ENCODE measurements at places on chromosomes 6 and 20.

DNA sequence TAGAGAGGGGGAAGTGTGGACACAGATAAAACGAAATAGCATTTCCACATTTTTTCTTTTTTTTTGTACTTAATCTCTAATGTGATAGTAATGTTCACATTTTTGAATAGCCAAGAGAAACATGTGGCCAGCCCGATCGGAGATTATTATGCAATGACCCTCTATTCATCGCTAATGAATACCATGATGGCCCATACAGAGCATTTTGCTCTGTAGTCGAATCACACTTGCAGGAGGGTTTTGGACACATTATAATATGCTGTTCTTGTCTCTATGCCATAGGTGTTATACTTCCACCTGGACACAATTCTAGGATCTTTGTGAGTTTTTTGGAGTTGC is 60.1 kb downstream of the MTHFD1L start:
- DNase-seq, result no peak

- DNase-seq, result no peak
These were observed 55.6 kb upstream of the CSE1L start for GRCh38 chr20:48990467-48990866.

GRCh38 chr6:43740321-43740960 is 29.6 kb upstream of the VEGFA start:
- no peak for DNase-seq

DNA sequence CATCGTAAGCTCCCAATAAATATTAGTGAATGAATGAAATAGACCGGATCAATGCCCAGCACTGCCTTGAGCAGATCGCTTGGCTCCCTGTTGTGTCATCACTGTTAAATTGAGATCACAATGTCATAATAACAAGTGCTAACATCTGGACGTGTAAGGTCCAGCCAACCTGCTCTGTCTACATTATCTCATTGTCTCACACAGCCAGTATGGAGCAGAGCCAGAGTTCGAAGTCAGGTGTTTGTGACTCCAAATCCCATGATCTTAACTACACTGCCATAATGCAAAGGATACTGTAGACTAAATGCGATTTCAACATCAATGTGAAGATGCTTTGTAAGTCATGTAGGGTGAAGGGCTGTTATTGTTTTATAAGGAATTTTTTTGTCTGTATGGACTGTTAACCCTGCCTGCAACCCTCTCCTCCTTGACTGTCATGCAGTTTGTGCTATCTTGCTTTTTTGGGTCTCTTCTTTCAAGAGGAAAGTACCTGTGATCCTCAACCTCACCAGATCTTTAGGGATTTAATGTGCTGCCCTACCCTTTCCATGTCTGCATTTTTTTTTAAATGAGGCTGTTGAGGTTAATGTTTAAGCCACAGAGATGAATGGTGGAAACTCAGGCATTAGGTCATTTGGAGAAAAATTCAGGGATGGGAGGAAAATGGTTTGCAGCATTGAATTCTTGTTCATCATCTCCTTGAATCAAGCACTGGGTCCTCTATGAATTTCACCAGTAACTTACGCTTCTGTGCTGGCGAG is 49.0 kb upstream of the OCSTAMP start:
- DNase-seq, result no peak

- DNase-seq, result peak; percentile 12
These were observed 54.7 kb downstream of the ELOVL5 start for GRCh38 chr6:53294095-53294494.

DNA sequence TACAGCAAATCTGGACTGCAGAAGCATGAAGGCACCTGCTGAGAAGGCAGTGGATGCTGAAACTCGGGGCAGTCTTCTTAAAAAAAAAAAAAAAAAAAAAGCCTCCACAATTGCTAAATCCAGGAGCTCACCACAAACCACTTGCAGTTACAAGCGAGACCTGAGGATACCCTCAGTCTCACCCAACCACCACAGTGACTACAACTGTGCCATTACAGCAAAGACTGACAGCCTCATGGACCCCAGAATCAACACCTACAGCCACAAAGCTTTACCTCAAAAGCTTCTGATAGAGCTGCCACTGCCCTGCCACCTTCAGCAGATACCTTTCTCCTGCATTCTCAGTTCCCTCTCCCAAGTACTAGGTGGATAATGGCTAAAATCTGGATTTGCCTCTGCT is 9.0 kb downstream of the COL21A1 start:
- DNase-seq, result no peak

DNA sequence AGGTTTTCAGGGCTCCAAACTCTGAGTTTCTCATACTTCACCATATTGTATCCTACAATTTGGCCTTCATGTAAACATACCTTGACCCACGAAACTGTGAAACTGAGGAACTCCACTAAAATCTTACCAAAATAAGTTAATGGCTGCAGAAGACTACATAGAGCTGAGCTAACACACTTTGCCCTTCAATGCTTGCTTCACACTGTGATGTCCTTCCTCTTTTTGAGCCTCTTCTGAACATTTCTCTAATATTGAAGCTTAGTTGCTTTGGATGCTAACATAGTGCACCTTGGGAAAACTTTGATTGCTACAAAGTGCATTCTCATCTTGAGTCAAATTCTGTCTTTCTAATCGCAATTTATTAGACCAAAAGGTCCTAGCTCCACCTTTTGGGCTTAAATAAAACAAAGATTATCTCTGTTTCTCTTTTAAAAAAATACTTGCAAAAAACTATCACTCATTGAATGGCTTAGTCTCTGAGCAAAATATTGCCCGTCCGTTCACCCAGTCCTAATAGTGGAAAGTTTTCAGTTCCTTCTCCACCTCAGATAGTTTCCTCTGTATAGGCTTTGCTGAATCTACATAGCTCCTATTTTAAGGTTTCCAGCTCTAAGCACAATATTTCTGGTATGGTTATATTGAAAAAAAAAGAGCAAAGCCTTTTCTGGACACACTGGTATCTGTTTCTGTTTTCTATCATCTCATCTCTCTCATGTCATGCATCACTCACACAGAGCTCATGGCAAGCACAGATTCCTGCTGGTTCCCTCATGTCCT is 494.6 kb downstream of the RFPL4B start:
- DNase-seq, result no peak

DNA sequence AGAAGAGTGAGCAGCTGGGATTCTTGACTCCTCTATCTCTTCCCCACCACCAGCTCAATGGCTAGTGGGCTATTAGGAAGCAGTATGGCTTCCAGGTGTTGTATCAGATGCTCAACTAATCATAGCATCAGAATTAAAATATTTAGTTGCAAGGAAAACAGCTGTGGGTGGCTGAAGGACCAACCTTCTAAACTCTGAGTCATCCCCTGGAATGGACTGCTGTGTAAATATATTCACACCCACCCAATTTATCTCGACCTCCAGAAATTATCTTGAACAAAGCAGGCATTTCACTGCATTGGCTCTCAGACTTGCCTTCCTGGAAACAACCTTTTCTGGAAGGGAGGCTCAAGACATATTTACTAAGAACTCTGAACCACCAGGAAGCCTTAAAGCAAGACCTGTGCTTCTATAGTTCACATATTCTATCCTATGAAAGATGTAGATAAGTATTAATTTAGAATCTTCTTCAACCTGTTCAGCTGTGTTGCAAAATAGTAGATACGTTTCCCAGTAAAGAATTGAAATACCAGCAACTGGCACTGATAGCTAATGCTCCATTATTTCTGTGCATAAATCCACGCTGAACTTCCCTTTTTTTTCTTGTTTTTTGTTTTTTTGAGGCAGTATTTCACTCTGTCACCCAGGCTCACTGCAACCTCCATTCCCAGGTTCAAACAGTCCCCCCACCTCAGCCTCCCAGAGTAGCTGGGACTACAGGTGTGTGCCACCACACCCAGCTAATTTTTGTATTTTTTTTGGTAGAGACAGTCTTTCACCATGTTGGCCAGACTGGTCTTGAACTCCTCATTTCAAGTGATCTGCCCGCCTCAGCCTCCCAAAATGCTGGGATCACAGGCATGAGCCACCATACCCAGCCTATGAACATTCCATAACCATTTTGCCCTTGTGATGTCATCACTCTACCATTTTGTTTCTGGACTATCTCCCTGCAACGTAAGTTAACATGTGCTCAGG is 56.9 kb upstream of the CD2AP start:
- DNase-seq, result no peak

DNA sequence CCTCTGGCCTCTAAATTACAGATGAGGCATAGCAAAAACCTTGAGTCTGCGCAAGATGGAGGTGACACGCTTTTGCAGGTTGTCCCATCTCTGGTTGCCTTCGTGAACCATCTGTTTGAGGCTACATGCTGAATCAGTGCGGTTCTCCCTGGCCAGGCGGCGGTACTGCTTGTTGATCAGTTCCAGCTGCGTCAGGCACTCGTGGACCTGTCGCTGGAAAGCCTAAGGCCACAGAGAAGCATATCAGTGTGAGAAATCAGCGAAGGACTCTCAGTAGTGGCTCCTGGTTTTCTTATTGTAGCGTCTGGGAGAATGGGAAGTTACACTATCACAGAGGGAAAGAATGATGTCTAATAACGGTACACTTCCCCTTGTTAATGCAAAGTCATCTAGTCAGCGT is 344.4 kb downstream of the ESR1 start:
- DNase-seq, result no peak

DNA sequence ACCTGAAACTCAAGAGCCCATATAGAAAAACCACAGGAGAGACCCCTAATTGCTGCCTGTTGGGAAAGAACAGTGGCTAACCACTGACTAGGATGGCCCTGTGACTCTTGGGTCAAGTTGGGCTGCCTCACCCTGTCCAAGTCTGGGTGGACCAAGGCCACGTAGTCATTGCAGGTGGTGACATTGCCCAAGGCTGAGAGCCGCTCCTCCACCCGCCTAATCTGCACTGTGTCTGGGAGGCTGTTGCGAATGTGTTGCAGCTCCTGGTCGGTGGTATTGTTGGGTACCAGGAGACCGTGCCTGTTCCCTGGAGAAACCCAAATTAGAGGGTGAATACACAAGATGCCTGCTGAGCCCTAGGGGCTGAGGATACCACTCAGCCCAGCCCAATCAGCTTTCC is 2.6 kb upstream of the MMP24OS start:
- no peak for DNase-seq

DNA sequence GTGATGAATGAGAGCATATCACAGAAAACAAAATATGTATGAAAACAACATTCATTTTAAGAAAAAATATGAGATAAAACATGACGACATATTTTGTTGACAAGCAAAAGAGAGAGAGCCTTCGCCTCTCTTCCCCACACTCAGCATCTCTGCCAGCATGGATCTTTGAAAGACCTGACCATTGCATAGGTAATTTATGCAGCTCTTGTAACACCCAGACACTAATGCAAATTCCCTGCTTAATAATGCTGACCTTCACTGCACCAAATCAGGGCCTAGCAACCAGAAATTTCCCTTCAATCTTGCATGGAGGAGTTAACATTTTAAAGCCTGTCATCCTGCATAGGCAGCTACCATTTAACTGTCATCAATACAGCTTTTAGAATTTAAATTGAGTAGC is 50.0 kb upstream of the CNR1 start:
- no peak for DNase-seq

DNA sequence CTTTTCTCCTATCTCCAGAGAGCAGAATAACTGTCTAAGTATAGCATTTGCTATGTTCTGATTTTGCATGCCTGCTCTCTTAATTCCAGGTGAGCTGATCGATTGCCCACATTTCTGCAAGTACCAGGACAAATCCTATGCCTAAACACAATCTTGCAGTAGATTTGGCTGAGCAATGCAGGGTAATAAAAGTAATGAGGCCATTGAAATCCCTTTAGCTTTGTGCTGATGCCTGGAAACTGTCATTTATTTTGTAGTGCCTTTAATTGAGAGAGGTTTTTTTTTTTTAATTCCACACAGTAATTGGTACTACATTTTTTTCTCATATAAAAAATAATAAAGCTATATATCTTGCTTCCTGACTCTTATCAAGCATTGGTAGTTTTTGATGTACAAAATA is 252.3 kb downstream of the NKAIN2 start:
- DNase-seq, result peak; percentile 68

DNA sequence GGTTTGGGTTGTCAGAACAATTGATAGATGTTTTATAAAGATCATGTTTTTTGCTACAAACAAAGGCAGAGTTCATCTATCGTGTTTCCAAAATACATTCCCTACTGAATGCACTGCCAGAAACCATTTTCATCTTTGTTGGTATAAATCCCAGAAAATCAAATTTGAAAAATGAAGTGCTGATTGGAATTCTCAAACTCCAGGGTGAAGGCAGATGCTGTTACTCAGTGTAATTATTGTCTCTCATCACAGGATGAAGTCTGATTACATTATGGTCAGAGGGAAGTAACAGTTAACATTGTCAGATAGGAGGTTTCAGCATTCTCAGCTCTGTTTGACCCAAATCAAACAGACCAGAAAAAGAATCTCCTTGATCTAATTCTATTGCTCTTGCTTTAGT is 198.4 kb upstream of the KCNK16 start:
- no peak for DNase-seq

DNA sequence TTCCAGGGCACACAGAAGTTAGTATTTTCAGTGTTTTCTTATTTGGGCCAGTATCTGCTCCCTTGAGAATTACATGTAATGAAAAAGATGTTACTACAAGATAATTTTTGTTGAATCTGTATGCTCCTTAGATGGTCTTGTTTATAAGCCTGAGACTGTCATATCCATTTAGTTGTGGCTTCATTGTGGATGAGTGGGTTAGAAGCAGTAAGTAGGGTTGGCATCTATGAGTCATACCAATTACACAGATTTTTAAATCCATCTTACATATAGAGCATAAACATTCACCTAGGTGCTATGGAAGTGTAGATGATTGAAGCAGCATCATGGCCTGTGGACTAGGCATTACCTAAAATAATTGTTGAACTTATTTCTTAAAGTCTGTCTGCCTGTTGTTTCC is 13.5 kb upstream of the BAG2 start:
- DNase-seq, result no peak

DNA sequence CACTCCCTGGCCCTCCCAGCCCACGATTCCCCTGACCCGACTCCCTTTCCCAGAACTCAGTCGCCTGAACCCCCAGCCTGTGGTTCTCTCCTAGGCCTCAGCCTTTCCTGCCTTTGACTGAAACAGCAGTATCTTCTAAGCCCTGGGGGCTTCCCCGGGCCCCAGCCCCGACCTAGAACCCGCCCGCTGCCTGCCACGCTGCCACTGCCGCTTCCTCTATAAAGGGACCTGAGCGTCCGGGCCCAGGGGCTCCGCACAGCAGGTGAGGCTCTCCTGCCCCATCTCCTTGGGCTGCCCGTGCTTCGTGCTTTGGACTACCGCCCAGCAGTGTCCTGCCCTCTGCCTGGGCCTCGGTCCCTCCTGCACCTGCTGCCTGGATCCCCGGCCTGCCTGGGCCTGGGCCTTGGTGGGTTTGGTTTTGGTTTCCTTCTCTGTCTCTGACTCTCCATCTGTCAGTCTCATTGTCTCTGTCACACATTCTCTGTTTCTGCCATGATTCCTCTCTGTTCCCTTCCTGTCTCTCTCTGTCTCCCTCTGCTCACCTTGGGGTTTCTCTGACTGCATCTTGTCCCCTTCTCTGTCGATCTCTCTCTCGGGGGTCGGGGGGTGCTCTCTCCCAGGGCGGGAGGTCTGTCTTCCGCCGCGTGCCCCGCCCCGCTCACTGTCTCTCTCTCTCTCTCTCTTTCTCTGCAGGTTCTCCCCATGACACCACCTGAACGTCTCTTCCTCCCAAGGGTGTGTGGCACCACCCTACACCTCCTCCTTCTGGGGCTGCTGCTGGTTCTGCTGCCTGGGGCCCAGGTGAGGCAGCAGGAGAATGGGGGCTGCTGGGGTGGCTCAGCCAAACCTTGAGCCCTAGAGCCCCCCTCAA is at the start of gene LTA:
Gene LTA (plus strand): TSS at position 249 of the 871 bp plus-strand sequence. CDS start 454 bp downstream, at position 703.
- no peak for DNase-seq

GRCh38 chr6:138560130-138560860 is 61.0 kb upstream of the NHSL1 start:
- DNase-seq, result no peak
